GM23248 (cell line): ENCODE measurements at places on chromosomes 7 and 10. TPM values are rescaled to one million over a fixed set of nuclear protein-coding genes. Genes with fewer than 3 reads are reported as not detected.

The EEPD1 gene
- total RNA-seq = 5.2 and 13.3 TPM in 2 replicates

The AS3MT gene
- total RNA-seq = 1.3 and 2.3 TPM in 2 replicates

- DNase-seq = no peak
Measured at GRCh38 chr7:132499065-132499464, 77.2 kb downstream of the PLXNA4 start.

GRCh38 chr7:129828989-129829736, 123.6 kb downstream of the UBE2H start:
- peak; percentile 41 for DNase-seq

The CYP3A7 gene
- total RNA-seq = not detected in 2 replicates

The RBP4 gene
- total RNA-seq = 1.1 TPM in 1 of 2 replicates, not detected in the other

The BAZ1B gene
- 41.8 and 49.4 TPM in 2 replicates for total RNA-seq

The HOXA7 gene
- total RNA-seq = 3.4 and 6.6 TPM in 2 replicates

The HKDC1 gene
- total RNA-seq = 0.13 and 0.32 TPM in 2 replicates

DNA sequence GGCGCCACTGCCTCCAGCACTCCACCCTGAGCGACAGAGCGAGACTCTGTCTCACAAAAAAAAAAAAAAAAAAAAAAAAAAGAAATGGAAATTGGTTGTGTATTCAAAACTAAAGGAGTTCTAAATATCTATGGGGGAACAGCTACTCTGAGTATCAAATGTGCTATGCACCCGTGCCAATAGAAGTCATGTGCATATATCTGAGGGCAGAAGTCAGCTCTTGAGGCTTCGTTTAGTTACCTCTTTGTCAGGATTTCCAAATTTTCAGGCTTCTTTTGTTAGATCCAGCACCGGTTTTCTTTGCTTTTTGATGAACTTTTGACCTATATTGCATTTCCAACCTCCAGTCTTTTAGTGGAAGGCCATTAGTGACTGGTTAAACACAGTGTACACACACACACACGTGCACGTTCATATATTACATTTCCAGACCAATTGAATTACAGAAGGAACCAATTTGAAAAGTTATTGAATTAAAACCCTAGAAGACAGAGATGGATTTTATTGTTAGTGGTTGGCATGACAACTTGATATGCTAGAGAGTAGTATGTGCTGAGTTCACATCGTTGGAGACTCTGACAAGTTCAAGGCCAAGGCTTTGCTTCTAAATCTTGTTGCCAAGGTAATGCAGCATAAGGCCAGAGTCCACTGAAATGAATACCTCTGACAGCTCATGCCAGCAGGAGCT, 33.1 kb upstream of the ADD3 start:
- peak; percentile 53 for DNase-seq

DNA sequence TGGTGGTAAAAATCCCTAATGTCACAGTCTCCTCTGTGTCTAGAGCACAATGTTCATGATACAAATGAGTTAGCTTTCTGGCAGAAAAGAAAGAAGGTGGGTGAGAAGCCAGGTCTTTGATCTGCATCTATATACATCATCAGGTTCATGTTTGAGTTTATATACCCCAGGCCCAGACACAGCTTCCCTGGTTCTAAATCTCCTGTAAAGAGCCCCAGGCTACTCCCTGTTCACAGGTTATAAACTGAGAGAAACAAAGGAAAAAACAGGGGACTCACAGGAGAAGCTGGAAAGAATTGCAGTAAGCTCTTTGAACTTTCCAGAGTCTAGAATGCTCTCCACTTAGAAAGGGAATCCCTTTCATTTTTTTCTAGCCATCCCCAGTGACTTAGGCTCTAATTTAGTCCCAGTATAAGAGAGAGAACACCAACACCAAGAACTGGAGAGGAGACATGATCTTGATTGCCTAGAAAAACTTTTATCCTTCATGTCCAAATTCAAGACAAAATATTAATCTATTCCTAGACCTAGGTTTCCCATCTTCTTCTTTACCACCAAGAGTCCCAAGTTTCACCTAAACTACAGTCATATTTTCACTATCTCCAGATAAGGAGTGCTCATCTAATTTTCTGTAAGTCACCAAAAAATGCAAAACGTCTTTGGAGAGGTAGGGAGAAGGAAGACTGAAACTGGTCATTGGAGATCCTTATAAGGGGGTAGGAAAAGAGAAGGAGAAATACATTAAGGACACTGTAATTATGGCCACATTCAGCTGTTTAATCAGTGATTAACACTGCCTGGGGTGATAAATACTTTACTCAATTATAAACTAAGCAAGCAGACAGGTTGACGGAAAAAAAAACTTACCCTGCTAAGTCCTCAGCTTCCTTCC, 469 bp downstream of the MSS51 start:
- DNase-seq = no peak

- no peak for DNase-seq
Measured at GRCh38 chr7:102061981-102062390, 224.7 kb upstream of the SH2B2 start.

The COL13A1 gene
- total RNA-seq = 17.2 and 17.3 TPM in 2 replicates

DNA sequence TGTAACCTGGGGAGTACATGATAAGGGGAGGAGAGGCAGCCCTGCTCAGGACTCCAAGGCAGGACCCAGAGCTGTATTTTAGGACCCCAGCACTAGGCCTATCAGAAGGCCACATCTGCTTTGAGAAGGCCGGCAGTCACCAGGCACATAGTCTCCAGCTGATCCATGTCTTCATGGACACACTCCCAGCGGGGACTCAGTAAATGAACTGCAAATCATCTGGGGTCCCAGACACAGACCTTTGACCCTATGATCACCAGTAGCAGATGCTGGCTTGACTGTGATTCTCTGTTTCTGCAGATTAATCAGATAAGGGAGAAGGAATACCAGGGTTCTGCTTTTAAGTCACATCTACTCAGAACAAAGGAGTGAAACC, 341.4 kb upstream of the PODXL start:
- DNase-seq = no peak

DNA sequence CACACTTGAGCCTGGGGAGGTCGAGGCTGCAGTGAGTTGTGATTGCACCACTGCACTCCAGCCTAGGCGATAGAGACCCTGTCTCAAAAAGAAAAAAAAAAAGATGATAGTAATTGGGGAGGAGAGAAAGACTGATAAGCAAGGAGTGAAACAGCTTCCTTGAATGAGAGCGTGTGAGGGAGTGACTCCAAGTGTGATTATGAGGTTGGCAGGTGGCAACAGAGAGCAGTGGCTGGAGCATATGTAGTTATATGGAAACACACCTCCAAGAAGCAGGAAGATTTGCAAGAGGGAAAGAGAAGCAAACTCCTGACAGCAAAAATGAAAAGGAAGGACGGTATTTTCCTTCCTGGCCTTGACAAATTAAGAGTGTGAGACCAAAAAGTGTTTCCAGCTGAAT, 50.4 kb downstream of the VKORC1L1 start:
- DNase-seq = no peak

DNA sequence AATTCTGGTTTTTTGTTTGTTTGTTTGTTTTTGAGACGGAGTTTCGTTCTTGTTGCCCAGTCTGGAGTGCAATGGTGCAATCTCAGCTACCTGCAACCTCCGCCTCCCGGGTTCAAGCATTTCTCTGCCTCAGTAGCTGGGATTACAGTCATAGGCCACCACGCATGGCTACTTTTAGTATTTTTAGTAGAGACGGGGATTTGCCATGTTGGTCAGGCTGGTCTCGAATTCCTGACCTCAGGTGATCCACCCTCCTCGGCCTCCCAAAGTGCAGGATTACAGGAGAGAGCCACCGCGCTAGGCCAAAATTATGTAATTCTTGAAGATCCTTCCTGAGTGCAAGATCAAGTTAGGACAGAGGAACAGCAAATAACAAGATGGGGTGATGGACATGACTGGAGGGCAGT, 719 bp downstream of the ZNF33B start:
- DNase-seq = no peak

DNA sequence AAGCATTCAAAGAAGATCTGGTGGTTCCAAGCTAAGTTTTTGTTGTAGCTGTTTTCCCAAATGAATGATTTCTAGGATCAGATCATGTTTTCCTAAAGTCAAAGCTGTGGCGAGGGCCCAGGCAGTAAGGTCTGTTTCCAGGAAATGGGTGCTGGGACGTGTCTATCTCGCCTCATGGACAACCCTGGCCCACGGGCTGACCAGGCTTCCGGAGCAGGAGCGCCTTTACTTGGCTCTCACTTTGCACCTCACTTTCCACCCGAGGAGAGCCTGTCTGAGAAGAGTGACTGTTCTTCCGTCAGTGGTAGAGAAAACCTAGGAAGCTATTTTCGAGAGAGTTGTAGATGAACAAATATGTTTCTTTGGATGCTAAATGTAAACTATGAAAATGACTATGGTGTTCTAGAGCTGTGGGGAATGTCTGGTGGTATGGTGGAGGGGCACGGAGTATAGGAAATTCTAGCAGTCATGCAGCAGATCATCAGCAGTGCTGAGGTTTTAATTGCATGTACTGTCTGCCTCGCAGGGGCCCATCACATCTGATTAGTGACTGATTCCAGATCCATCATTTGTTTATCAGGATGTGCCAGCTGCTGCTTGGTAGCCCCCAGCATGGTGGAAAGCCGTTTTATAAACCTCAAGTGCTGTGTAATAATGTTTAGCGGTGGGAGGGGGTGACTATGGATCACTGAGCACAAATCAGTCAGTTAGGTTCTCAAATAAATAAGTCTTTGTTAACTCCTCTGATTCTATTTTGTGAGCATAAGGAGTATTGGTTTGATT, 66.6 kb downstream of the VWC2 start:
- no peak for DNase-seq

DNA sequence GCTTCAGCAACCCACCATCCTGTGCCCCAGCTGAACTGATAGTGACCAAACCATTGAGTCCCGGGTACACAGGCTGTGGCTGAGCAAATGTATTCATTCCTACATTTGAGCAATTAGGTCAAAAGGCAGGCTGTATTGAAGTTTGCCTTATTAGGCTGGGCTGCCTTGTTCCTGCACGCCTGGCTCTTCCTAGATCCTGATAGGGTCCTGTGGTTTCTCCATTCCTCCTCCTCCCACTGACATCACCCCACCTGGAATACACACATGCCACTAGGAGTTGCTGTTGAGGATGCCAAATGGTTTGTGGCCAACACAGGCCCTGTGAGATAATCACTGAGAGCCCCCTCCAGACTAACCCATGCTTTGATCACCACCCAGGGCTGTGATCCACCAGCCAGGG, 66.4 kb upstream of the FGFR2 start:
- DNase-seq = no peak

The YAE1 gene
- total RNA-seq = 21.8 and 22.4 TPM in 2 replicates

The GPR15LG gene
- not detected in 2 replicates for total RNA-seq

- no peak for DNase-seq
Measured at GRCh38 chr7:47938574-47939165, 9.6 kb downstream of the PKD1L1 start.

DNA sequence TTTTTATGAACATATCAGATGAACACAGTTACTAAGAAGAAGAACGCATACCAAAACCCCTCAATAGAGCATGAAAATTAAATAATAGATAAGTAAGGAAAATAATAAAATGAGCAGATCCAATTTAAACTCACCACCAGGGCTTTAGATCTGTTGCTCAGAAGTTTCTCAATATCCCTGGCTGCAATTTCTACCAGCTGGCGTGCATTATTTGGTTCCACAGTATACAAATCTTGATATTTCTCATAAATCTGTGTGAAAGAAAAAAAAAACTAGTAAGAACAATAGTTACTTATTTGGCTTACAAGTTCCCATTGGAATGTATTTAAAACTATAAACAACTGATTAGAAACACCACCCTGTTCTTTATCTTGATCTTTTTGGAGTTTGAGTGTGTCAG, 108.6 kb downstream of the CACNA2D1 start:
- DNase-seq = no peak

The BLNK gene
- total RNA-seq = not detected in 2 replicates

The FAM25A gene
- total RNA-seq = not detected in 2 replicates

DNA sequence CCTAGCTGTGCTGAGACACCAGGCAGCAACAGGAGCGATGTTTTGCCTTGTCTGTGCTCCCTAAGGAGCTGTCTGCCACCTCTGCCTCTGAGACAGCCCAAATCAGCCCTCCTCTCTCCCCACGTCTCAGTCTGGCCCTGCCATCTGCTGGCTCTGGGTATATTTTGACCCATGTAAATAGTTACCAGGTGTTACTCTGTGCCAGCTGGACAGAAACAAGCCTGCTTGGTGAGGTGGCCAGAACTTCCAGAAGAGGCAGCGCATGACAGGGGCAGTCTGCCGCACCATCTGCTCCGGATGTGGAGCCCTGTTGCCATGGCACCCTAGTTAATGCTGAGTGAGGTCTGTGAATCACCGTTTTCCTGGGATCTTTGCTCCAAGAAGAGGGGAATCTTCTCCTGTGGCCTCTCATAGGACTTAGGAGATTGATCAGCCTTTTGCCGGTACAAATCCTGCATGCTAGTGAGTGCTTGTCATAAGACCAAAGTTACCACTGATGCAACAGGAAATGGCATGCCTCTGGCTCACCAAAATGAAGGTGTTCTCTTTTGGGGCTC, 31.8 kb downstream of the GSTO2 start:
- peak; percentile 100 for DNase-seq

DNA sequence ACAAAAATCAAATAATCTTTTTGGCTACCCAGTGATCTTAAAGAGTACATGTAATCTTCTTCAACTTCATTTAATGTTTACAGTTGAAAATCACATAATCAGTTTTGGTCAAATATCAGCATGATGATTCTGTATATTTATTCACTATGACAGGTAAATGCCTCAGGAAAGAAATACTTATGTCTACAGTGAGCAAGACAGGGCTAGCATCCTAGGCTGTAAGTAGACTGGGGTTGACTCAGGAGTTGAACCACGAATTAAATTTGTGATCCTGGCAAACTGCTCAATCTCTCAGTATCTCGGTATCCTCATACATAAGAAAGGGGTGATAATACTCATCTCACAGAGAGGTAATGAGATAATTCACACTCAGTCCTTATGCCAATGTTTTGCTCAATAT, 71.8 kb downstream of the SEMA3D start:
- no peak for DNase-seq

GRCh38 chr7:45454771-45455170, 119.4 kb upstream of the ADCY1 start:
- no peak for DNase-seq

The DRGX gene
- not detected in 2 replicates for total RNA-seq

DNA sequence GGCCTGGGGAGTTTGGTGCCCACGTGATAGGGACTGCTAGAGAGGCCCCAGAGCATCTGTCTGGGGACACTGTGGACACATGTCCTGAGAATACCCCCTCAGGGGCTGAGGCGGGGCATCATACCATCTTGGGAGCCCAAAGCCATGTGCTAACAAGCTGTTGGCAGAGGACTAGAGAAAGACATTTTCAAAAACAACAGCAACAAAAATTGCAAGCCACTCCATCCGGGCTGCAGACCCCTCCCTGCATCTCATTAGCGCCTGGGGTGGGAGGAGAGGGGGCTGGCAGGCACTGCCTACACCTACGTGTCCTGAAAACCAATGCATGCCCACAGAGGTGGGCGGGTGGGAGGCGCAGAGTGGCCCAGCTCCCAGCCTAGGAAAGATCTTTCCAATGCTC, 507.4 kb upstream of the PODXL start:
- no peak for DNase-seq

DNA sequence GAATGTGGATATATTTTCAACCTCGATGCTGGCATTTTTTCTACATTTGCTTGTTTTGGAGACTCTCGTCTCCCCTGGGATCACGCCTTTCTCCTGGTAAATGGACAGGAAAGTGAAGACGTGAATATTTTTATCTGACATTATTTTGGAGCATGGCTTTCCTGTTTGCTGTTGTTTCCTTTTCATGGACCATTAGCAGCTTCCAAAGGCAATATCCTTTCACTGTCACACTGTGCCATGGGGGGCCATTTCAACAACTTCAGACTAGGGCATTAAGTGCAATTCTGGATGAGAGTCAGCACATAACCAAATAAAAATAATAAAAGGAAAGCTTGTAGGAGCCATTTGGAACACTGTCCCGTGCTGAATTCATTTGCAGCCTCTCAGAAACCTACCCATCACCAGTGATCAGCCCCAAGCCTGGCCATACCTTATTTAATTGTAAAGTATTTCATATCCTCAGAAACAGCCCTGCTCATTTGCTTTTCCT, 75.9 kb upstream of the NEUROD6 start:
- DNase-seq = no peak
